MV-4-11 (cell line): ENCODE measurements at places on chromosomes 13 and 19.

- peak; percentile 53 for DNase-seq
Measured at GRCh38 chr19:344625-345319, at the start of gene MIER2. Gene MIER2 (minus strand): TSS chr19:344796. CDS start chr19:344782, 14 bp downstream.

DNA sequence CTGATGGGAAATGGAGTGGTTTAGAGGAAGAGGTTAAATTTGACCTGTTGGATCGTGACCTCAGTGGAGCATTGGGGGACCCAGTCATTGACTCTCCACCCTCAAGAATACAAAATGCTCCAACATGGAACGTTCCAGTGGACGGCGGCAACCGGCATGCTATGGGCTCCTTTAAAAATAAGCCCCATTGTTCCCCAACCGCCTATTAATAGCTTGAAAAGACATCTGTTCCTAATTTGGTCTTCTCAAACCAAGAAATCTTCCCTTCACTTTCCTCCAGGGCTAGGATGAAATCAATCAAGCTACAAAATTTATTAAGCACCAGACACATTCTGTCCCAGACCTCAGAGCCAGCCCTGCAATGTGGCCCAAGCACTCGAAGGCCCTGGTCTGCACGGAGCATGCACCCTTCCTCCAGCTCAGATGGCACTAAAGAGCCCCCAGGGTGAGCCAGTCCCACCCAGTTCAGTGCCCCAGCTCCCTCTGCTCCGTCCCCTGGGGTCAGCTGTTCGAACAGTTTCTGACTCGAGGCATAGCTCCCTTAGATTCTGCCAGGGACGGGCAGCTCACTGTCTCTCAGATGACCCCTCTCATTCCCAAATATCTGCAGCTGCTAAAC is 22.5 kb upstream of the VSTM2B start:
- no peak for DNase-seq

DNA sequence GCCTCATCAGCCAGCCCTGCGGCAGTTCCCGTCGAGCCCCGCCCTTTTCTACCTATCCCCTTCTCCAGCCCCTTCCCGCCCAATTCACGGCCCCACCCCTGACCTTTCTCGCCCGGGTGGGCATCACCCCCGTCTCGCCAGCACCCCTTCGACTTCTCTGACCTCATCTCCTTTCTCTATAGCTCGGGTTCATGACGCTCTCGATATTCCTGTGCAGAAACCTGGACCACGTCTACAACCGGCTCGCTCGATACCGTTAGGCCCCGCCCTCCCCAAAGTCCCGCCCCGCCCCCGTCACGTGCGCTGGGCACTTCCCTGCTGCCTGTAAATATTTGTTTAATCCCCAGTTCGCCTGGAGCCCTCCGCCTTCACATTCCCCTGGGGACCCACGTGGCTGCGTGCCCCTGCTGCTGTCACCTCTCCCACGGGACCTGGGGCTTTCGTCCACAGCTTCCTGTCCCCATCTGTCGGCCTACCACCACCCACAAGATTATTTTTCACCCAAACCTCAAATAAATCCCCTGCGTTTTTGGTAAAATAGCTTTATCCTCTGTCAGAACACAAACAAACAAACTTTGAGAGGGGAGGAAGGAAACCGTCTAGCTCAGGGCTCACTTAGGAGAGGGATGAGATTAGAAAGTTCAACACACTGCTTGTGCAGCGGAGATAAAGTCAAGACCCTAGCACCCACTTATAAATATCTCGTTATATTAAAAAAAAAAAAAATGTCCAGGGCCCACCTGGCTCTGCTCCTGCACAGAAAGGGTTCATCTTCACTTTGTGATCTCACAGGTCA is 5.1 kb downstream of the CD37 start:
- peak; percentile 29 for DNase-seq

DNA sequence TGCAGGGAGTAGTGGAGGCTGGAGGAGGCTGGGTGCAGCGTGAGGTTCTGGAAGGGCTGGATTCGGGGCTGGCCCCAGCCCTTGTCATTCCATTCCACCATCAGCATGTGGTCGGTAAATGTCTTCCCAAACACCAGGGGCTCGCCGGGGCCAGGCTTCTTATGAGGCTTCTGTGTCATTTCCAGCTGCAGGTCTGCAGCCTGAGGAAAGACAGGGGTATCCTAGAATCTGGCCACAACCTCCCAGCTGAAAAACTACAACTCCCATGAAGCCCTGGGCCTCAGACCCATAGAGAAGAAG is 4.4 kb downstream of the BCAT2 start:
- peak; percentile 45 for DNase-seq

DNA sequence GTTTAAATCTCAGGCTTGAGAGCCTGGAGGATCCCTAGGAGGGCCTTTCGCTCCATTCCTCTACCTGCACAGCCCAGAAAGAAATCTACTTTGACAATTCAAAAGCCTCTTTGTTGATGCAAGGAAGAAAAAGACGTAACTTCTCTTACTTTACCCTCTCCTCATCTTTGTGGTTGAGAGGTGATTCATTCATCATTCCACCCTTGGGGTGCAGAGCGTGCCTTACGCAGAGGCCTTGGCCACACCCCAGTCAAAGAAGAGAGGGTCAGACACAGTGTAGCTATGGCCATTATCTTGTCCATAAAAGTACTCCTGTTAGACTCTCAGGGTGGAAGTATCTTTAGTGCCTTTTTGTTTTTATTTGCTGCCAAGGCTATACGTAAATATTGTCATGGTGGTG is 184.0 kb downstream of the IRS2 start:
- no peak for DNase-seq

DNA sequence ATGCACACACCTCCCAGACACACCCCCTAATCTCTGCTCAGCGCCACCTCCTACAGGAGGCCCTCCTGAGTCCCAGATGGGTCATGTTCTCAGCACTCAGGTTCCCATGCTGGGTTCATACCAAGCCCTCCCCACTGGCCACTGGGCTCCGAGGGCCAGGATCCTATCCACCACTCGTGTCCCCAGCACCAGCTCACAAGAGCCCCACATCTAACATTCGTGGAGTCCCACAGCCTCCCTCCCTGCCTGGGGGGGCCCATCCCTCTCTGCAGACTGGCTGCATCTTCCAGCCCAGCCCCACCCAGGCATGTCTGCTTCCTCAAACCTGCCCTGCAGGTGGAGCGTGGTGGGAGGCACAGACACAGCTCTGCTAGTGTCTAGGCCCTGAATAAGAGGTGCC is 227.4 kb downstream of the TUBA3C start:
- no peak for DNase-seq

GRCh38 chr13:42899266-42899665 is 92.8 kb downstream of the EPSTI1 start:
- DNase-seq, result no peak

- DNase-seq, result no peak
Measured at GRCh38 chr19:9381361-9381785, 18.6 kb downstream of the ZNF177 start.

- no peak for DNase-seq
Measured at GRCh38 chr13:90305796-90306195, 1041.7 kb upstream of the MIR17HG start.

DNA sequence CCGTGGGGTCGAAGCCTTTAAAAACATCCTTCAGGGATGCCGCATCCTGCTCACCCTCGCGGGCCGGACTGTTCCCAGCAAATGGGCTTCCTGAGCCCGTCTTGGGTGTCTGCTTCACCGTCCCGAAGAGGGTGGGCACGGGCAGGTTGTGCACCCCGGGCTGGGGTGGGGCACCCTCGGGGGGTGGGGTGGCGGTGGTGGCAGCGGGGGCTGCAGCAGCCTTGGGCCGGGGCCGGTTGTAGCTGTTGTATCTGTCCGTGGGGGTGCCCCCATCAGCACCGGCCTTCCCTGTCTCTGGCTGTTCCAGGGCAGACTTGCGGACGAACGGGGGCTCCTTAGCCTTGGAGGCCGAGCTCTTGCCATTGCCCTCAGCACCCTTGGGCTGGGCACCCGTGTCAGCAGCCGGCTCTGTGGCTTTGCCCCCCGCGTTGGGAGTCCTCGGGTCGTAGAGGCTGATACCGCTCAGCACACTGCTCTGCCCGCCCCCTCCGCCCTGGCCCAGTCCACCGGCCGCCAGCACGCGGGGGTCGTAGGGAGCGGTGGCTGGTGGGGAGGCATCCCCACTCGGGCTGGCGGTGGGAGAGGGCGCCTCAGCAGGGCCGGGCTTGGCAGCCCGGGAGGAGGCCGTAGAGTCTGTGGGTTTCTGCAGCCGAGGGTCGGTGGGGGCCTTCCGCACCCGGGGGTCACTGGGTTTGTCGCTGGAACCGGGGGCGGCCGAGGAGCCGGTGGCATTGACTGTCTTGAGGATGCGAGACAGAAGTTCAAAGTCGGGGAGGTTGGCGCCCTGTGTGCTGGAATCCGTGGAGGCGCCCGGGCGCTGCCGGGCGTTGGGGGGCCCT is 18.2 kb upstream of the TMEM160 start:
- DNase-seq, result no peak

- DNase-seq, result no peak
Measured at GRCh38 chr13:107296804-107297203, 728.9 kb upstream of the ARGLU1 start.

GRCh38 chr19:30228835-30229524 is 143.2 kb upstream of the ZNF536 start:
- no peak for DNase-seq

DNA sequence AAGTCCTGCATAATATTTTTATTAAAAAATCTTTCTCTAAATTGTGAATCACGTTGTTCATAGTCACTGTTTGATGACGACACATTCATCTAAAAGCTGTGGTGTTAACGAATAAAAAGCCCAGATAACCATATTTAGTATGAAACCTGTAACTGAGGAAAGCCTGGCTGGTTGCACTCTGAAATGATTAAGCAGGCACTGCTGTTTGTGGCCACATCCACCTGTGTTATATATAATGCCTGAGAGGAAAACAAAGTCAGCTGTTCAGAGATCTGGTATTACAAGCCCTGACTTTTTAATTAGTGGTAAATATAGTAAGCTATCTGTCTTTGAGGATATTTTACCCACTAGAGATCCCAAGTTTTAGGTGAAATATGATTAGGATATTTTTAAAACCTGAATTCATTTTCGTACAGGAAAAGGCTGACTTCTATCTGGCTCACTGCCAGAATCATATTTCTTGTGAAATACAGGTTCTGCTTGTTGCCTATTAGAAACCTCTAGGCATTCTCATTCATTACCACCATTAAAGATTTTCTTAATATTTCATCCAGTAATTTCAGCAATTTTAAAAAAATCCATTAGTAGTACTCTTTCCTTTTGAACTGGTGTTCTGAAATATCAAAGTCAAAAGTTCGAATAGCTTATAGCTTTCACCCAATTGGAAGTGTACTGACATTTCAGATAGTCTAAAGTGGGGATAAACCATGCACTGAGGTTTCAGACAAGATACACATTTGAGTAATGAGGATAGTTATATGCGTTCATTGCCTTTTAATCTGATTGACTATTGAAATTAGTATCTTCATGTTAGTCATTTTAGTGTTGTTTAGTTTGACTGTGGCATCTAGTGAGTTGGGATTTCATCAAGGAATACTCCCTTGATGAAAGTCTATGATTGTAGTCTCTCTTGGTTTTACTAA is 79.7 kb downstream of the LMO7 start:
- no peak for DNase-seq
